ENCODE measurements at places on chromosomes 1 and 21.

DNA sequence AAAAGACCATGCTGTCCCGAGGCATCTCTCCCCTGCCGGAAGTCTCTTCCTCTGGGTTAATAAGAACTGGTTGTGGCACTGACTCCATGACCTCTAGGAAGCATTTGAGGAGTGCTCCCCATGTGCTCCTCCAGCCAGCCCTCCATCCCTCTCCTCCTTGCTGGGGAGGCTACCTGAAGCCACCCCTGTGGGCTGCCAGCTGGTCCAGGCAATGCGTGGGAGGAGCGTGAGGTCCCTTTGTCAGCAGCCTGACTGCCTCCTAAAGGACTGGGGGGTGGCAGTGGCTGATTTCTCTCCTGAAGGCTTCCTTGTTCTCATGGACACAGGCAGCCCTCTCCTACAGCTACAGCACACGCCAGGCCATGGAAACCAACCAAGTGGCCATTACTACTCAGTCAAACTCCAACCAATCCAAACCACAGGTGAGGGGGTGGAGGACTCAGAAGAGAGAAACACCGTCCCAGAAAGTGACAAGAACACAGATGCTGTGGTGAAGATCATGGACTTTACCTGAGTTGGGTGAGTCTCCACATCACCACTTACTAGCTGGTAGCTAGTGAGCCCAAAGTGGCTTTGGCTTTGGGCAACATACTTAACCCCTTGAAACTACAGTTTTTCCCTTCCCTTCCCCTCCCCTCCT, 35.2 kb downstream of the NENF start:
- peak; percentile 45 for DNase-seq

DNA sequence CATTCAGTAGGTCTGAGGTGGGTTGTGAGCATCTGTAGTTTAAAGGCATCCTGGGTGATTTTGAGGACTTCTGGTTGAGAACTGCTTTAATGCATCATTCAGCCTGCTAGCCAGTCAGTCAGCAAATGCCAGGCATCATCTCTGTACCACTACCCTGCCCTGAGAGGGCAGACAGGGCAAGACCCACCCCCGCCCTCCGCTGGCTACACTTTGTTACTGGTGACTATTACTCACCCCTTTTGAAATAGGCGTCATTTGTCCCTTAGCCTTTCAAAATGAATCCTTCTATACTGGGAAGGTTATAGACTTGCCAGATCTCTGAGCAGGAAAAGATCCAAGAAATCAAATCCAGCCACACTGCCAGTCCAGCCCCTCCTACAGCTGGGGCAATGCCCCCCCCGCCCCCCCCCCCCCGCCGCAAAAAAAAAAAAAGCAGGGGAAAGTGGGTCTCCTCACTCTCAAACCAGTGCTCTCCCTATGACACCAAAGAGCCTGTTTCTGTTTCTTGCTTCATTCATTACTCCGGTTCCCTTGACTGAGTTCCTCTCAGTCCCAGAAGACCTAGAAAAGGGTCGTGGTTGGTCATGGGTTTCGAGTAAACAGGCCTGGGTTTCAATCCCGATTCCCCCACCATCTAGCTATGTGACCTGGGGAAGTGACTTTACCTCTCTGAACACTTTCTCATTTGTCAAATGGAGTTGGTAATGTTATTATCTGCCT, 4.4 kb downstream of the SELENON start:
- DNase-seq = no peak

DNA sequence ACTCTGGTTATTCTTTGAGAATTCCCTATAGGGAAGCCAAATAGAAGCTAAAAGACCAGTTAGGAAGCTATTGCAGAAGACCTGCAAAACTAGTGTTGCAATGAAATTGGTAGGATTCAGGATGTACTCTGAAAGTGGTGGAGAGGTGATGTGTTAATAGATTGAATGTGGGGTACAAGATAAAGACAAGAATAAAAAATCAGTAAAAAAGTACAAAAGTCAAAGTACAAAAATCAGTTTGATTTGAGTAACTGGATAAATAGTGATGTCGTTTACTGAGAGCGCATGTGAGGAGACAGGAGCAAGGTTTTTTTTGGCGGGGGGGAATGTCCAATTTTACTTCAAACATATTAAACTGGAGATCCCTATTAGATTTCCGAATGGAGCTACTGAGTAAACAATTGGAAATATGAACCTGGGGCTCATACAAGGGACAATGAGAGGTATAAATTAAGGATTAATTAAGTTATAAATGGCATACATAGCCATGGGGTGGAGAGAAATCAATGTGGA, 2.5 kb upstream of the DCAF8 start:
- DNase-seq = no peak

- DNase-seq = no peak
Measured at GRCh38 chr1:84254703-84255238, 46.7 kb upstream of the SAMD13 start.

DNA sequence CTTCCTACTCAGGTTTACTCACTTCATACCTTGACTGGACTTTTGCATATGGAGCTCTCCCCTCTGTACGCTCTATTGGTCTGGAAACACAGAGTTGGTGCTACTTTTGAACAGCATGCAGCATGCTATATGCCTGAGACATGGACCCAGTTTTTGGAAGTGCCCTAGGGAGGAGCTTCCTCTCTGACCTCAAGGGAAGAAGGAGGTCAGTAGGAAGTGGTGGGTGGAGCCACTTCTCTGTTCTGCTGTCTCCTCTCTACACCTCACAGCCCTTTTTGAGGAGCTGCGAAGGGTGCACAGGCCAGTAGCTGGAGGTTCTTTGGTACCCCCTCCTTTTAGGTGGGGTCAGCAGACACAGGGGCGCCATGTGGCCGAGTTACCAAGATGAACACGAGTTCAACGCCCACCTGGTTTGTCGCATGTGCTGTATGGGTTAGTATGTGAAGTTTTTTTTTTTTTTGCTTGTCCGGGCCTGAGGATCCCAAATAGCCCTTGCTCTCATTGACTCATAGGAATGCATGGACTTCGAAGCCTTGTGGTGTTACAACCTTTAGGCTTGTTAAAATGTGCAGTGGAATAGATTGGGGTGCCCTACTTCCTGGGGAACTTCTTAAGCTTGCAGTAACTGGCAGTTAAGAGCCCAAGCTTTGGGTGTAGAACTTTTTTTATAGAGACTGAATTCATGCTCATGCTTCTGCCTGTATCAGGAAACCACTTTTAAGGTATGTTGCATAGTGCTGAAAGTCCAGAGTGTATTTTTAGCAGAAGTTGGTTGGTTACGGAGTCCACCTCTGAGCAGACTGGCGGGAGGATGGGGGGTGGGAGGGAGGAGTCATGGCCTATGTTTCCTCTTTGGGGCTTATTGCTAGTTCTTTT, 10.7 kb downstream of the MACF1 start:
- no peak for DNase-seq

DNA sequence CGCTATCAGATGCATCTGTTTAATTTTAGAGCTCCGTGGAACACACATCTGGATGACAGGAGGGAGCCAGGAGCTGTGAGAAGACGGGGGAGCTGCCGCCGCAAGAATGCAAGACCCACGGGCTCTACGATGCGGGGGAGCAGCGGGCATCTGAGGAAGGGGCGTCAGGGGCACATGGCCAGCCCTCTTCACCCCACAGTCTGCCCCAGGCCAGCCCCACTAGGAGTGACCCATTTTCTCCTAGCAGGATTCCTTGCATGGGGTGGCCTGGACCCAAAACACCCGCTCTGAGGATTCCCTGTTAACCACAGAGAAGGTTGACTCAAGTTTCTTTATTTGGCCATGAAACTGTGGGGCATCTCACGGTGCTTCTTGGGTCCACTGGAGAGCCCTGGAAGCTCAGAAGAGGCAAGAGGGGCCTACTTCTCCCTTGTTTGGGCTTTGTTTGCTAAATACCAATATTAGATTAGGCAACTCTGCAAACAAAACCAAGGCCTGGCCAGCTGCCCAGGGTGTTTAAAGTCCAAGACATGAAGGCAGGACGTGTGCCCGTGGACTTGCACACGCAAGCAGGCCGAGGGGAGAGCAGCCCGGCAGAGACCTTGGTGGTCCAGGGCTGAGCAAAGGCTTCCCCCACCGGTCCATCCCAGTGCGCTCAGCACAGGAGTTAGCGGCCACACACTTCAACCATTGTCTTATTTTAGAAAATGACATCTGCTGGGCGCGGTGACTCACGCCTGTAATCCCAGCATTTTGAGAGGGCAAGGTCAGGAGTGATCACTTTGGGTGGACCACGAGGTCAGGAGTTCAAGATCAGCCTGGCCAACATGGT, 89.8 kb downstream of the DHRS3 start:
- peak; percentile 58 for DNase-seq

DNA sequence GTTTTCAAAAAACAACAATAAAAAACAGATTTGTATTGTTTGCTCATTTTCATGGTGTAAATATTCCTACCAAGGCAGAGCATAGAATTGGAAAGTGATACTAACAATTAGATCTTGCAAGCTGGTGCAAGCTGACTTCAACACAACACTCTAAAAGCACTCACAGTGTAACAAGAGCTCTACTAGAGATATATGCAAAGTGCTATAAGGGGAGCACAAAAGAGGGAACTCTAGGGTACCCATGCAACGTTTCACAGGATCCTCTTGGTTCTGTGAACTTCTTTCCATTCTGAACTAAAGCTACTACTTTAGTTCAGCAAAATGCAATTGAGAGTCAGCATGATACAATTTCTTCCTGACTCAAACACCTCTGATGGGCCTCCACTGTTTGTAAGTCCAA, 78.3 kb downstream of the ATP1B1 start:
- no peak for DNase-seq

GRCh38 chr1:119308130-119308700, 60.4 kb upstream of the HAO2 start:
- DNase-seq = no peak

DNA sequence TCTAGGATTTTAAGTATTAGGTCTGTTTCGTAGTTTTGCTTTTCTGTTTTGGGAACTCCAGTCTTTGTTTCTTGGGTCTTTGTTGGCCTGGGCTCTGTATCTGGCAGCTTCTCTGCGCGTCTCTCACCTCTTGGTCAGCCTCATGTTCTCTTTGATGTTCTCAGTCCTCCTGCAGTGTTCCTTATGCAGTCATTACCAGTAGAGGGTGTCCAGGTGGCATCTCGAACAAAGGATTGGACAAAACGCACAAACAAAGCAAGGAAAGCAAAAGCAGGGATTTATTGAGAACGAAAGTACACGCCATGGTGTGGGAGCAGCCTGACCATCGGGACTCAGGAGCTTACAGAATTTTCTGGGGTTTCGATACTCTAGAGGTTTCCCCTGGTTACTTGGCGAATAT, 133.7 kb upstream of the COL6A1 start:
- DNase-seq = no peak

DNA sequence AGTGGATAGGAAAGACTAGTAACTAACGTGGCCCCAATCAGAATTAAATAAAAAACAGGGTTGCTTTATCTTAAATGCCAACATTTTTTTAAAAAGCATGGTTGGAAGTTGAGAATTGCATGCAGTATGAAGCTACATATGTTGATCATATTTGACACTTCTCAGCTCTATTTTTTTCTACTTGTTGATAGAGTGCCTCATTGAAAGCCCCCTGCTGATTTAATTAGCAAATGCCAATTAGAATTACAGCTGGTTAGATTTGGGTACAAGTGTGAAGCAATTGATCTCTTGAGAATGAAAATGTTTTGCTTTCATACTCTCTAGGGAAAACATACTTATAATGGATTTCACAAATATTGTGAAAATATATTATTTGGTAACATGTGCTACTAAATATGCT, 40.5 kb downstream of the CHD1L start:
- no peak for DNase-seq

DNA sequence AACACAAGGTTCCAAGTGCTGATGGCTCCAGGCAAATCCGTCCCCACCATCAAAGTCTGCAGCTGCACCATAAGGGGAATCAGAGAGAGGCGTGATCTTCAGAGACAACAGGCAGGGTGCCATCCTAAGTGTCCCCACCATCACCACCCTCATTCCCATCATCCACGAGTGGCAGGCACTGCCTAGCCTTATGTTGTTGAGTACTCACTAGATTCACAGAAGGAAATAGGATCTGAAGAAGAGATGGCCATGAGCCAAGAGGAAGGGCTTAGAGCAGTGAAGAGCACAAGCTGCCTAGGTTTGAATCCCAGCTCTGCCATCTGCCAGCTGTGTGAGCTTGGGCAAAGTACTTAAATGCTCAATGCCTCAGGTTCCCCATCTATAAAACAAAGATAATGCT, 207.3 kb upstream of the CSF3R start:
- DNase-seq = peak; percentile 93

GRCh38 chr1:179824265-179824664, 53.3 kb downstream of the TOR1AIP2 start:
- DNase-seq = no peak

- no peak for DNase-seq
Measured at GRCh38 chr1:230548997-230549396, 93.3 kb upstream of the COG2 start.

- DNase-seq = no peak
Measured at GRCh38 chr1:183670169-183670568, 17.1 kb upstream of the APOBEC4 start.

DNA sequence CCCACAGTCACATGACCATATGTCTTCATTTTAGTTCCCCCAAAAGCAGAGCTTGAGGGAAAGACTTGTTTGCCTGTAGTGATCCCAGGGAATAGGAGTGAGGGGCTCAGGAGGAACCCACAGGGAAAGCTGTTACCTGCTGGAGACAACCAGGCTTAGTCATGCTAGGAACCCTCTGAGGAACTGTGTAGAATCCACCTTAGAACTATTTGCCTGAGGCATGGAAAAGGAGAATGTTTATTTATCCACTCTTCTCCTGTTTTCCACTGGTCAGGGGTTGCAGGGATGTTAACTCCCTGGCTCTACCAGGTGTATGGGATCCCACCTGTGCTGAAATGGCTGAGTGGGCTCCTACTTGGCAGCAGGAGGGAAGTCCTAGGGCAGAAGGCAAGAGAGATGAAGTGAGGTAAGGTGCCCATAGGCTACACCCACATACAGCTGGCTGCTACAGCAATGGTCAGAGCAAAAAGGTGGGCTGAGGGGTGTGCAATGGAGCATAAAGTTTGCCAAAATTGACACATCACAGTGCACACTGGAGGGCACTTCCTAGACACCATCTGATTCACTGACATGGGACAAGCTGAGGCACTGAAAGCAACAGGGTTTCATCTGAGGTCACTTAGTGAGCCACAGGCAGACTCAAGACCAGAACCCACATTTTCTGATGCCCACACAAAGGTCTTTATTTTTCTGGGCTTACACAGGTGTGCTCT, 29.7 kb upstream of the CYP4B1 start:
- DNase-seq = no peak

GRCh38 chr1:212774584-212774983, 17.0 kb downstream of the NSL1 start:
- DNase-seq = no peak

DNA sequence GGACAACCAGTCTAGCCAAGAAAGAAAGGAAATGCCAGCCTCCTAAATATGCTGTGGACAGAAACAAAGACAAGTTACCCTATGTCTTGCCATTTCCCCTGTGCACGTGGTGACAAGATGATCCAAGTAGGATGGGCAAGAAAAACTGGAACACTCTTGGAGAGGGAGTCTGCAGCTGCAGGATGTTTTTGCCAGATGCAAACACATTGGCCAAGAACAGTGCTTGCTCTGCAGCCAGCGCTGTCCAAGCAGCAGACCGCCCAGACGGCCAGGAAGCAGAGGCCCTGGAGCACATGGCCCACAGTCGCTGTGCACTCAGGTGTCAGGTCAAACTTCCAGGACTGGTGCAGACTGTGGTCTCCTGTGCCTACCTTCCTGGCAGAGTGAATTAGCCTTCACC, 189.3 kb downstream of the SLC35F3 start:
- no peak for DNase-seq
